ENCODE measurements at places on chromosomes 5 and 9. TPM values are rescaled to one million over a fixed set of nuclear protein-coding genes. Genes with fewer than 3 reads are reported as not detected.
A peak's percentile ranks its signal among the peaks of the same experiment; 100 is the strongest.

The PRRC2B gene
- total RNA-seq, result 33.1 TPM

The FCN2 gene
- total RNA-seq, result not detected

The HCN1 gene
- not detected for total RNA-seq

The PCDHA11 gene
- 5.0 TPM for total RNA-seq

The PCDHA9 gene
- total RNA-seq, result not detected

The CCDC152 gene
- 0.19 TPM for total RNA-seq

The GBGT1 gene
- not detected for total RNA-seq

The TEX48 gene
- not detected for total RNA-seq

The ANXA2R gene
- total RNA-seq, result 4.5 TPM

The IFNA2 gene
- total RNA-seq, result not detected

The NEUROG1 gene
- total RNA-seq, result not detected

The LHX3 gene
- total RNA-seq, result not detected

- no peak for DNase-seq
Measured at GRCh38 chr9:77975806-77976205, 55.8 kb downstream of the GNAQ start.

DNA sequence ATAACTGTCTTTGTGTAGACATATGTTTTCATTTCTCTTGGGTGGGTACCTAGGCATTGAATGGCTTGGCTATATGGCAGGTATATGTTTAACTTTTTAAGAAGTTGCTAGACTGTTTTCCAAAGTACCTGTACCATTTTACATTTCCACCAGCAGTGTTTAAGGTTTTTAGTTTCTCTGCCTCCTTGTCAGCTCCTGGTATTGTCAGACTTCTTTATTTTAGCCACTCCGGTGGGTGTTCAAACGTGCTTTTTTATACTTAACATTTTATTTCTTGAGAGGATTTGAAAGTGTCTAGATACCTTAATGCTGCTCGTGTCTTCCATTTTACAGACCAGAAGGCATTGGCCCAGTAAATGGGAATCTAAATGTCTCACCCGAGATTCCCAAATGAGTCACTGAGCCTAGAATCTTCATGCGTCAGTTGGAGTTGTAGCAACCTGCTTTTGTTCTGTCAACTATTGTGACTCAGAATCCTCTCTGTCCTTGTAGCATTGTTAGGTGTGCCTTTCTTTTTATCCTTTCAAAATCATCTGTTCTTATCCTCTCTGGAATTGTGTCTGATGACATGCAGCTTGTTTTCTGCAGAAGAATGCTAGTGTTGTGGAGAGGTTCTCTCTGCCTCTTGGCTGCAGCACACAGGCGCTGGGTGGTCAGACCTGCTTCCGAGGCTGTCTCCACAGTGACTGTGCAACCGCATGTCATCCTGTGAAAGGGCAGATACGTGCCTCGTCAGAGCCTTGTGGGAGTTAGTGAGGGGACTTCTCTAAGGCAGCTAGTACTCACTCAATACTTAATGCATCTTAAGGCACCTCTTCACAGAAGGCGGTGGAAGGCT, 291.8 kb downstream of the AOPEP start:
- DNase-seq, result no peak

- DNase-seq, result no peak
Measured at GRCh38 chr9:126205845-126206498, 120.7 kb upstream of the MVB12B start.

DNA sequence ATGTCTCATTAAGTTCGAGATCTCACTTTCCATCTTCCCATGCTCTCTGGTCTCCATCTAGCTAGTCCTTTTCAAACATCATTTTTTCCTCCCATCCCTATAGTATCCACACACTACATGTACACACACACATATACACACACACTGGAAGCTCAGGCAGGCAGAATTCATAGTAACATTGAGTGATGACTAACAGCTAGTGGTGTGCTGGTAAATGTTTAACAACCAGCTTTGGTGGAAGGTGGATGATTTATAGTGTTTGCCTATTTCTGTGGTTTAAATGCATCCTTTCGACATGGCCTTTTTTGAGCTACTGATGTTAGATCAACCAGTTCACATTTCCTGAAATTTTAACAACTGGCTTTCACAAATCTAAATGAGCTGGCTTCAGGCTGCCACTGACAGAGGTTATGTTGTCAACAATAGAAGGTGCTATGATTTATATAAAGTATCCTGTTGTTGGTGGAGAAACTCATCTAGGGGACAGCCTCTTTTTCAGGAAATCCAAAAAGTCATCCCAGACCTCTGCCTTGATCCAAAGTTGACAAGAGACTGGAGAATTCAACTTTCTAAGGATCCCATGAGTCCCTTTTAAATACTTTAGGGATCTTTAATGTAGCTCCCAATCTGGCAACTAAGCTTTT, 117.8 kb downstream of the CCDC192 start:
- peak; percentile 43 for DNase-seq

DNA sequence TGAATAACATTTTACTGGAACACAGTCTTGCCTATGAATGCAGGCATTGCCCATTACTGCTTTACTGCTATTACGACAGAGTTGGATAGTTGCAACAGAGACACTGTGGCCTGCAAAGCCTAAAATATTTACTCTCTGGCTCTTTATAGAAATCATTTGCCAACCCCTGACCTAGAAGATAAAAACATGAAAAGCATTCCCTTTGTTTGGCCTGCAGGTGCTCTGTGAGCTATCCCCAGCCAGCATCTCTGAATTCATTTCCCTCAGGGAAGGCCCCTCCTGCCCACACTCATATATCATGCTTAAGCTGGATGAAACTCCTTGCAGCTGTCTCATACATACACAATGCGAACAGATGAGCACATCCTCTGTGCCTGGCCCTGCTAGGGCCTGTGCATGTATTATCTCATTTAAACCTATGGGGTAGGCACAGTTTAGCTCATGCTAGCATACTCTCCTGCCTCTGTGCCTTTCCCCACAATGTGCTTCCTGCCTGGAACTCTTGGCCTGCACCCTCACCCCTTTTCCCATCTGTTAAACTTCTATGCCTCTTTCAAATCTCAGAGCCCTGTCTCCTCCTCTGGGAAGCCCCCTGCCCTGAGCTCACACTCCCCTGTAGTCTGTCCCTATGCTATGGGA, 193.1 kb downstream of the PAX5 start:
- DNase-seq, result no peak

- no peak for DNase-seq
Measured at GRCh38 chr5:96816991-96817390, 9.2 kb upstream of the ERAP1 start.

DNA sequence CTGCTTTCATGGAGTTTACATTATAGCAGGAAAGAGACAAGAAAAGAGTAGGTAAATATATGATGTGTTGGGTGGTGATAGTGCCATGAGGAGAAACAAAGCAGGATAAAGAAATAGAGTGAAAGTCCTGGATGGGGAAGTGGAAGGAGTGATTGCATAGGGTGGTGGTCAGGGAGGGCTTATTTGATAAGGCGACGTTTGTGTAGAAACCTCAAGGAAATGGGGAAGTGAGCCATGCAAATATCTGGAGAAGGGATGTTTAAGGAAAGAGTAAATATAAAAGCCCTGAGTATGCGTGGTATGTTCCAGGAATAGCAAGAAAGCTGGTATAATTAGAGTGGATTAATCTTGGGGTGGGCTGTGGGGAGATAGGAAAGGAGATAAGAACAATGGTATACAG, 134.7 kb upstream of the SV2C start:
- DNase-seq, result no peak

DNA sequence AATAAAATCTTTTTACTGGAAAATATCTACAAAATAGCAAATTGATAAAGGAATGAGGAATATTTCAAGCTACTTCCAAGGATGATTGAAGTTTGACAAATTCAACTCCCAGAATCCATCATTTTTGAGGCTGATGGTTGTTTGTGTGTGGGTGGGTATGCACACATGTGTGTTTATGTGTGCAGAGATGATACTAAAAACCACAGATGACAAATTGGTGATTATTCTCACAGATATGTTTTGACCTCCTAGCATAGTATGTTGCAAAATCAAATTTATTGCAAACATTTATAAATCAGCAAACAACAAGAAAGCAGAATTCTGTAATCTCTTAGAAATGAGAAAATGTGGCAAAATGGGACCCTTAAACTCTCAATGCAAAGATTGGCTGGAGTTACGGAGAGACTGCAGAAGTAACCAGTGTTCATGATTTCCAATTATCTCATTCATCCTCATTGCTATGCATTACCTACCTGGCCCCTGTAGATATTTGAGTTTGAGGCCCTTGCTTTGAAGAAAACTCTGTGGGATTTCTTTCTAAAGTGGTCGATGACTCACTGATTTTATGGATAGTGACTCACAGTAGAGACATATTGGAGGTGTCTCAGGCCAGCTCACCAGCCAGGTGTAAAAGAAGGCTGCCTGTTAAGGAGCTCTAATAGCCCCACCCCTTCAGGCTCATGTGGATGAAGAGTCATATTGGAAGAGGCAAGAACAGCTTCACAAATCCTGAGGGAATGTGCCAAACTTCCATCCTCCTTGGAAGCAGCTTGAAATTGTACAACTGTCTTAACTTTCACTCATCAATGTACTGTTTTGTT, 44.6 kb upstream of the TMC1 start:
- peak; percentile 77 for DNase-seq

DNA sequence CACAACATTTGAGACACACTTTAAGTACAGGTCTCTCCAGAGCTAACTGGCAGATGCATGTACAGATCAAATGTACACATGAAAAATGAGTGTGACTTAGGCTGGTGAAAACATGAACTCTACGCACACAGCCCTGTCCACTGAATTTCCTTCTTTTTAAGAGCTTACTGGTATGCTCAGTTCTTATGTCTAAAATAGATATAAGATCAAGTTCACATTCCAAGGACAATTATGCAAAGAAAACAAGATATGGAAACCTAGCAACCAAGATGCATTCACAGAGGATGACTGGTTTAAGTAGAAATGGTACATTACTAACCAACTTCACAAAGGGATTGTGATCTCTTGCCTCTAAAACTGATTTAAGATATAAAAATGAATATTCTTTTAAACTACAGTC, 56.7 kb downstream of the TLE1 start:
- DNase-seq, result no peak

DNA sequence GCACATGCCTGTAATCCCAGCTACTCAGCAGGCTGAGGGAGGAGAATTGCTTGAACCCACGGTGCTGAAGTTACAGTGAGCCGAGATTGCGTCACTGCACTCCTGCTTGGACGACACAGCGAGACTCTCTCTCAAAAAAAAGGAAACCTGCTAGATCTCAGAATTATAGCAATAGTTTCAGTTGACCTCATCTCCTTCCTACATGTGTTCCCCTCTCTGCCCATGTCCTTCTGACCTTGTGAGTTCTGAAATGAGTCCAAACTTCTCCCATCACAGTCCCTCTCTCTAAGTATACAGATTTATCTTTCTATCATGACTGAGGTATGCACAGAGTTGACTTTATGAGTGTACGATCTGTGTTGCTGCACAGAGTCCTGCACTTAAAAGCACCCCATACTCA, 44.6 kb upstream of the SHOC1 start:
- no peak for DNase-seq

- DNase-seq, result no peak
Measured at GRCh38 chr5:171969288-171969880, 37.1 kb downstream of the FBXW11 start.

DNA sequence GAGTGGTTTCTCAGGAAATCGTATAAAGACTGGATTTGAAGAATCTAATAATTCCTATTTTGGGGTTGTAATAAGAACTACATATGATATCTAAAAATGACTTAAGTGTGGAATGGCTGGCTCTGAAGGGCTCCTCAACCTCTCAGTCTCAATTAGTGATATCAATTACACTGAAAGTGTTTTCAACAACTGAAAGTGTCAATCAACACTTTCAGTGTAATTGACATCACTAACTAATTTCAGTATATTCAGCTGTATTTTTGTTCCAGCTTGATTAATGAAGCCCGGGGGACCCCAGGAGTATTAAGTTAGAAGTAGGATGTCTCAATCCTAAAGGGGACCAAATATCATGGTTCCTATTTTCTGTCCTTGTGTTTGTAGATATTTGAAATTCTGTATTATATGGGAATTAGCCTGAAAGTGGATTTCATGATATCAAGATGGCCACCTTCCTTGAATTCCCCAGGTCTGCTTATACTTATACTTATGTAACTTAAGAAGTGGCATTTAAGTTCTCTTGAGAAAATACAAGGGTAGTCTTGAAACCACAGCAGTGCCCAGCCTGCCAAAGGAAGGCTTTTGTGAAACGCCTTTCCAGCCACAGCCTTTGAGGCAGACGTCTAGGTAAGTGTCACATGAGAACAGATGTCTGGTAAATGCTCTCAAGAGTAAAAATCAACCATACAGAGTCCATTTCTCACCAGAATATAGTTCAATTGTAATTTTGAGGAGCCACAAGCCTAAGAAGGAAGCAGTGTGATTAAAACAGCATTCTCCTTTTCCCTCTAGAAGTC, 4.6 kb downstream of the BASP1 start:
- DNase-seq, result peak; percentile 75

DNA sequence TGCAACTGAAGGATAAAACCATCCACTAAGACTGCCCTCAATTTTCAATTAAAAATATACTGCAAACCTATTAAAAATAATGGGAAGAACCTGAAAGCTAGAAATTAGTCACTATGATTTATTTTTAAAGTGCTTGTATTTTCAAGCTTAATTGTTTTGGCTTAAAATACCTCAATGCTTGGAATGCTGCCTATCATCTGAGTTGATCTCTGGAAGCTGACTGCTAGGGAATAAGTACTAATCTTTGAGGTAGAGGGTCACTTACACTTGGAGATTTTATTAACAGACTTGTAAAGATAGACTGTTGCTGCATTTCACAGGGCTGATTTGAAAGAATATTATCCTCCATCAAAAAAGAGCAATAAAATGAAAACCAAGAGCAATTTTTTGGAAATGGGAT, 6.2 kb downstream of the PCSK1 start:
- DNase-seq, result no peak

DNA sequence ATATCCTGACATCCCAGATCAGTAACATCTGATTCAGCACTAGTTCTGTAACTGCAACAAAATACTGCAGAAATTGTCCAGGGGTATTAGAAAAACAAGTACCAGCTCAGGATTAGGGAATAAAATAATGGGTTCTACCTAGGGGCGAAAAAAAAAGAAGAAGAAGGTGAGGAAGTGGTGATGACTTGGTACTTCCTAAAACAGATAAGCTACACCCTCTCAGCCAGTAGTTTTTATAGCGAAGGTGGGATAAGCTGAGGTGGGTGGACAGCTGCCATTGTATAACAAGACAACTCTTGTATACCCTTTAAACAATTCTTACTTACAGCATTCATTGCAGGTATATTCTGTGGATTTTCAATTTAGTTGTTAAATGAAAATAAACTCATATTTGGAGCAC, 19.1 kb downstream of the RAPGEF6 start:
- no peak for DNase-seq

DNA sequence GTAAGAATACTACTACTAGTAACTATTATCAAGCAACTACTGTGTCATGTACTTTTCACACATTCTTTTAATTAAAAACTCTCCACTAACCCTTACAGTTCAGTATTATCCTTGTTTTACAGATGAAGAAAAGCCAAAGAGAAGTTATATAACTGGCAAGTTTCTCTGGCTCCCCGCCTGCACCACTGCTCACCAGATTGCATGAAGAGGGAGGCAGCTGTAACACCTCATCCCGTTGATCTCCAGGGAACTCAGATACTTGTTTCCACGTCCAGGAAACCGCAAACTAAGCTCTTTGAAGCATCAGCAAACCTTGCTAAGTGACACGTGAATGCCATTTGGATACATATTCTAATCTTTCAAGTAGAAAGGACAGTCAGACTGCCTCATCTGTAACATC, 70.3 kb downstream of the RIGI start:
- DNase-seq, result no peak

GRCh38 chr5:180494510-180495181, 467 bp downstream of the CNOT6 start:
- DNase-seq, result no peak

All from H4 (cell line).